ENCODE measurements at places on chromosomes 5 and 9.

DNA sequence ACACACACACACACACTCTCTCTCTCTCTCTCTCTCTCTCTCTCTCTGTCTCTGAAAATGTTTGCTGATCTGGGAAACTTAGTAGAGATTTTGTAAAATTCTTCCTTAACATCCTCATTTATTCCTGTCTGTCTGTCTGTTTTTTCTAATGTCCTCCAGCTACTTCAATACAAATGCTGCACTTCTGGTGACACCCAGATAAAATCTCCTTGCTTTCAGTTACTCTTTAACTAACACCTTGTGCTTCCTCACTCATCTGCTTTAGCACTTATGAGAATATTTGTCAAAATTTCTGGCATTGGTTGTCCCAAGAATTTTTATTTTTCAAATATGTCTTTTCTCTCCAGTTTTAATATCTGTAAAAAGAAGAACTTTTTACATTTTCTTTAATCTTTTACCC is 35.0 kb upstream of the ARRDC3 start:
- DNase-seq: no peak

DNA sequence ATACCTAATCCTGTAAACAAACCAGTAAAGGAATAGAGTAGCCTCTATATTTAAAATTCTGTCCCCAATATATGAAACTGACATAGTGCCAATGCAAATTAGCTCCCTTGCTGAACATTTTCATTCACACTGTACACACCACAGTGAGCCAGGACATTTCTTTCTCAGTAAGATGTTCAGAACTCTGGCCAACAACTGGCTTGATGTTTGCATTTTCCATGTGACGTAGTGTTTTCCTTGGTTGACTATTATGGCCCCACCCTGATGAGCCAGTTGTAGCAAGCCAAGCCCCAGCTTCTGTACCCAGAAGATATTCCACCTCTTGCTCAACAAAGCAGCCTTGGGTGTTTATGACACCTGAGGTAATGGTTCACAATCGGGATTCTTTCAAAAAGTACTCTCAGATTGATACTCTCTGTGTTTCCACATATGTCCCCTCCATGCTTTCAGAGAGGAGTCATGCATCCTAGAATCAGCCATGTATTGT is 17.7 kb upstream of the ANXA1 start:
- no peak for DNase-seq

- no peak for DNase-seq
Measured at GRCh38 chr5:11383506-11384095, 520.6 kb downstream of the CTNND2 start.

- DNase-seq: no peak
Measured at GRCh38 chr9:37908698-37909186, 4.8 kb upstream of the SLC25A51 start.

DNA sequence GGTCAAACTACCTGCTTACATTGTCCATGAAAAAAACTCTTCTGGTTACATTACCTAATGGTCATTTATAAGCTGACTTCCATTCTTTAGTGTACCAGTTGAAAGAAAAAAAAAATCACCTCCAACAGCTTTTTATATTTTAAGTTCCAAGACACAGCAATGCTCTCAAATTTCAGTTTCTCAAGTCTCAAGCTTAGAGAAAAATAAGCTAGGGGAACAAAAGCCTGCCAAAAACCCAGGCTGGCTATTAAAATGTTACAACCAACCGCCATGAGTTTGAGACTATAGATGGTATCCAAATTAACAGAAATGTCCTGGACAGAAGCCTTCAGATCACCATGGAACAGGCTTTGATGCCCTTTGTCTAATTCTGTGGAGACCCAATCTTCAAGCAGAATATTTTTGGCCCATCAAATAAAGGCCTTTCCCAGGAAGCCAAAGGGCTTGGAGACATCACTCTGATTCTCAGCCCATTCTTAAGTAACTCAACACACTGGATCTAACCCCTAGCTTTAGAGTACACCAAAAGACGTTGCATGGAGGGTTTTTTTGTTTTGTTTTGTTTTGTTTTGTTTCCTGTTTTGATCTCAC is 343.7 kb downstream of the GLIS3 start:
- DNase-seq: no peak

DNA sequence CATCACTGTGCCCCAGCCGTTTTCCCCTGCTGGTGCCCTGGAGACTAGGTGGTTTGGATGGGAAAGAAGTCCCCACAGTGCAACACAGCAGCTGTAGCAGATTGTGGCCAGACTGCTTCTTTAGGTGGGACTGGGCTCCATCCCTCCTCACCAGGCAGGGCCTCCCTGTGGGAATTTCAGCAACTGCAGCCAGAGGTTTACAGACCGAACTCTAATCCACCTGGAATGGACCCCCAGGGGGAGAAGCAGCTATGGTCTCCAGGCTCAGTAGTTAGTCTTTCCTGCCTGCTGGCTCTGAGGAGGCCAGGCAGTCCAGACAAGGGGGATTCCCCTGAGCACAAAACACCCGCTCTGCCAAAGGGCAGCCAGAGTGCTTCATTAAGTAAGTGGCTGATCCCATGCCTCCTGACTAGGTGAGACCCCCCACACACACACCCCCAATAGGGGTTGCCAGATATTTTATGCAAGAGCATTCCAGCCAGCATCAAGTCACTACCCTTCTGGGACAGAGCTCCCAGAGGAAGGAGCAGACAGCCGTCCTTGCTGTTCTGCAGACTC is 188.9 kb downstream of the SGCD start:
- DNase-seq: no peak

DNA sequence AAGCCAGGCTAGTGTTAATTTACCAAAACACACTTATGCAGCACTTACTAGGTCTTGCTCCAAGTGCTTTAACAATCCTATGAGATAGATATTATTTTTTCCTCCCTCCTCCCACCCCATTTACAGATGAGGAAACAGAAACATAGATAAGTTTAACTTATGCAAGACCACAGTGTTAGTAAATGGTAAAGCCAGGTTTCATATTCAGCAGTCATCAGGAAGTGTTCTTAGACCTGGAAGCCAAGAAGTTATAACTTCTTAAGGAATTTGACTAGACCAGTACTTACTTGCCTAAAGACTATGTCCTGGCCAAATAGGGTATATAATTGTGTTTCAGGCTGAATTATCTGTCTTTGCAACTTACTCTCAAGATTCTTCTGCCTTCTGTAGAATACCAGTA is 15.9 kb downstream of the ABHD17B start:
- no peak for DNase-seq

GRCh38 chr9:3894772-3895171 is 369.0 kb upstream of the RFX3 start:
- no peak for DNase-seq

GRCh38 chr9:73536403-73536802 is 384.7 kb downstream of the ANXA1 start:
- no peak for DNase-seq

GRCh38 chr5:1161833-1162229 is 39.6 kb upstream of the SLC6A19 start:
- peak; percentile 86 for DNase-seq

DNA sequence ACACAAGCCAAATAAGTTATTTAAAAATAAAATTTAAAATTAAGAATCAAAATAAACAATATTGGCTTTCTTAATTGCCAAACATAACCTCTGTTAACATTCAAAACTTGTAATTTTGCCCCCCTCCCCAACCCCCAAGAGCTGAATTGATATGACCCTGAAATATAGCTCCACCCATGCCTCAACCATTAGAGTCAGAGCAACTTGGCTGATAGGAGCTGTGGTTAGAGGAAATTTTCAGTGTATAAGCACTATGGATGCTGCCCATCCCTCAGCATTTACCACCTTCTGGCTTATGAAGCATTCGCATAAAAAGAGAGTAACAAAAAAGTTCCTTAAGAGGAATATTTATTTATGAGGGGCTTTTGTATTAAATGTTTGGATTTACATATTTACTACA is 6.1 kb downstream of the POC5 start:
- no peak for DNase-seq

GRCh38 chr5:119028575-119028974 is 40.2 kb upstream of the DTWD2 start:
- DNase-seq: no peak

- DNase-seq: peak; percentile 20
Measured at GRCh38 chr5:140108093-140109017, 5.6 kb upstream of the PURA start.

GRCh38 chr9:124388275-124389048 is 26.8 kb downstream of the PSMB7 start:
- DNase-seq: no peak

DNA sequence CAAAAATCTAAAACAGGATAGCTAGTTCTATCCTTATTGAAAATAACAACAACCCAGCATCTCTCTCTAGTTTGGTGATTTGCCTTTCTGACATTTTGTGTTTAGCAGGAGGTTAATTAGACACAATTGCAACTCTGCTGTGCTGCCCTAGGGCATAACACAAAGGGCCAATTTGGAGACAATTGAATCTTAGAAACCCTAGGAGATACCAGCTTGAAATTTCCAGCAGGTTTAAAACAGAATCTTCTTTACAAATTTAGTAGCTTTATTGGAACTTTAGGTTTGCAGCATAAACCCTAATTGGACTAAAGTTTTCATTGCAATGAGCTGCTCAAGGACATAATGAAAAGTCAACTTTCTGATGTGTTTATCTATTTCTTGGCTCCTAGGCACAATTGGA is 166.7 kb upstream of the FER start:
- no peak for DNase-seq

GRCh38 chr5:109865637-109866036 is 175.9 kb downstream of the MAN2A1 start:
- no peak for DNase-seq

- DNase-seq: no peak
Measured at GRCh38 chr5:82679660-82680059, 397.5 kb downstream of the TMEM167A start.

DNA sequence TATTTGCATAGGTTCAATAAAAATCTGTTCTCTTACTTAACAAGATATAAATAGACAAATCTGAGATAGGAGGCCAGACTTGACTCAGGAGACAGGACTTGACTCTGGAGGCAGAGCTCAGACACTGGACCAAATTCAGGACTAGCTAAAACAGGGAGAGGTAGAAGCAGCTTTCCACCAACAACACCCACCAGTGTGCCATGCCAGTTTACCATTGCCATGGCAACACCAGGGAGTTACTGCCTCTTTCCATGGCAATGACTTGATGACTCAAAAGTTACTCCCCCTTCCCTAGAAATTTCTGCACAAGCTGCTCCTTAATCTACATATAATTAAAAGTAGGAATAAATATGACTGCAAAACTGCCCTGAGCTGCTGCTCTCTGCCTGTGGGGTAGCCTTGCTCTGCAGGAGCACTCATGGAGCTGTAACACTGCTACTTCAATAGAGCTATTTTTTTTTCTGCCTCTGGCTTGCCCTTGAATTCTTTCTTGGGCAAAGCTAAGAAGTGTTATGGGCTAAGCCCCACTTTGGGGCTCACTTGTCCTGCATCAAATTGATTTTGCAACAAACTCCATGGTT is 473.0 kb downstream of the PLK2 start:
- DNase-seq: no peak

GRCh38 chr5:10301266-10301665 is 6.4 kb downstream of the CMBL start:
- peak; percentile 53 for DNase-seq

DNA sequence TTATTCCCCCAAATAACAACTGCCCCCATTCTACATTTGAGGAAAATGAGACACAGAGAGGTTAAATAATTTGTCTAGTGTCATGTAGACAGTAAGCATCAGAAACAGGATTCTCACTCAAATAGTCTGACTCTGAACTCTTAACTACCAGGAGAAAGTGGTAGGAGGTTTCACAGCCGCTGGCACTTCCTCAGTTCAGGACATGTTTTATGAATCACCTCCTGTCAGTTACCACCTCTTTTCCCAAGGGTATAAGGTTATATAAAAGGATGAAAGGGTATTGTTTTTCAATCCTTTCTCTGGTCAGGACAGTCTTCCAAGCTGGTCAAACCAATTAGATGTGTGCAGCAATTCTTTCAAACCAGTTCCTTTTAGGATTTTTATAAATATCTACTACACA is 52.1 kb downstream of the TSSK1B start:
- no peak for DNase-seq

GRCh38 chr5:101429241-101429640 is 526.2 kb upstream of the ST8SIA4 start:
- DNase-seq: no peak

GRCh38 chr5:25713259-25713658 is 1068.5 kb upstream of the CDH10 start:
- peak; percentile 6 for DNase-seq

DNA sequence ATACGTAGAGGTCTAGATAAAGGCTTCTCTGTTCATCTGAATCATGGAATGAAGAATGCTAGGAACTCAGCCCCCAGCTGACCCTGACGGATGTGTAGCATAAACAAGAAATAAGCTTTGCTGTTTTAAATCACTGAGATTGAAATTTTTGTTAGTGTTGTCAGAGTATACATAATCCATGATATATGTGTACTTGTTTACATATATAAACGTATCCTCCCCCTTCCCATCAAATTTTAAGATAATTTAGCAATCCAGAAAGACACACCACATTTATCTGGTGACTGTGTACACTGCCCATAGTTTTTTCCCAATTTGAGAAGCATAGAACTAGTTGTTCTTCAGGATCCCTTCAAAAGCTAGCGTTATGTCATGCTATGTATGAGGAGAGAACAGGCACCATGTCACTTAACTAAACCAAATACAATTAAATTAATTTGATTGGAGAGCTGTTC is 80.8 kb upstream of the OSMR start:
- no peak for DNase-seq

DNA sequence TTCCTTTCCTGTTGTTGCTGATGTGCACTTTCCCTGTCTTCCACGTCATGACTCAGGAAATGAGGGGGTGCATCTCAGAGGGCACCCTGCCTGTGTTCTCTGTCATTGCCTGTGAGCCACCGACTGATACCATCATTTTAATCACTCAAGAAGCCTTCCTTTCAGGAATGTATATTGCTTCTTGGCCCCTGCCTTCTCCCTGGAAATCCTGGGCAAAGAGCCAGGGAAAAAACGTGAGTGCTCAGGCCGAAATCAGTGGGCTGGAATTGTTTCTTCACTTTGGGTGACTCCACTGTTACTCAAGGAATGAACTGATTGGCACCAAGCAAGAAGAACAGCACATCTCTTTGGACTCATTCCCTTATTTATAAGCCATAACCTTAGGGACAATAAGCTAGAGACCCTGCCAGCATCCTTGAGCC is 126.1 kb downstream of the SNX18 start:
- DNase-seq: no peak

DNA sequence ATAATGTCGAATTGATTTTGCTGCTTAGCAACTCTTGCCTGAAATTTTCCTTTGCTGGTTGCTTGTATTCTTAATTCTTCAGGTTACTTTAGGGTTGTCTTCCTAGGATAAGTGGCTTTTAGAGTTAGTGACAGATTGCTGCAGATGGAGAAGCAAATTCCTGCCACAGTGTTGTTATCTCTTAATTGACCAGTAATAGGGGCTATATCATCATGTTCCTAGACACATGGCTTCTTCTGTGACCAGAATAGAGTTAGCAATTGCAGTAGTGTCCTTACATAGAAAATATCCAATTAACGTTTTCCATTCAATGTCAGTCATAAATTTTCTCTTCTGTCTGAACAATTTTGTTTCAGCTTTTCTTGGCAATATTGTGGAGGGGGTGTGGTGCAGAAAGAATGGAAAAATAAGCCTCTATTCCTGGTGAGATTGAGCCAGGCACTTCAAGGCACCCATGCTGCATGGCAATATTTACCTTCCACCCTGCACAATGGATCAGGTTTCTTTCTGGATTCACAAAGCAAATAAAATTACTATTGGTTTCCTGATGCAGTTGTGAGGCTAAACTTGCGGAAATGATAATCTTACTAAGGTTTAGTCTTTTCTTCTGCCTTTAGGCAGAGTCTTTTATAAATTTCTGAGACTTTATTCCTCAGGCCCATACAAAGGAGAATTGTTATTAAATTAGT is 1481.5 kb downstream of the EFNA5 start:
- peak; percentile 84 for DNase-seq

All from NCI-H1092 treated with DMSO at 0.1 percent for 48 hours (cell line).